Body of pancreas (tissue), 4 donors: ENCODE measurements at places on chromosomes 2 and 18. TPM values are rescaled to one million over a fixed set of nuclear protein-coding genes. Genes with fewer than 3 reads are reported as not detected.

EML6 gene
- 2.3 TPM for total RNA-seq

GRCh38 chr2:11583840-11584524 lies 50.1 kb downstream of the GREB1 start:
- peak overlapping the region; percentile 21 for H3K27ac ChIP-seq
- H3K4me1 ChIP-seq: peaks cover 14% of the 10 kb centered on the region
- peak; percentile 80 for DNase-seq
- H3K4me3 ChIP-seq: no peak overlapping the region
- no peaks in the 10 kb centered on the region for H3K27me3 ChIP-seq

GRCh38 chr2:98441706-98442450 lies 2.8 kb upstream of the INPP4A start:
- no peaks in the 10 kb centered on the region for H3K36me3 ChIP-seq
- no peak for DNase-seq

DNA sequence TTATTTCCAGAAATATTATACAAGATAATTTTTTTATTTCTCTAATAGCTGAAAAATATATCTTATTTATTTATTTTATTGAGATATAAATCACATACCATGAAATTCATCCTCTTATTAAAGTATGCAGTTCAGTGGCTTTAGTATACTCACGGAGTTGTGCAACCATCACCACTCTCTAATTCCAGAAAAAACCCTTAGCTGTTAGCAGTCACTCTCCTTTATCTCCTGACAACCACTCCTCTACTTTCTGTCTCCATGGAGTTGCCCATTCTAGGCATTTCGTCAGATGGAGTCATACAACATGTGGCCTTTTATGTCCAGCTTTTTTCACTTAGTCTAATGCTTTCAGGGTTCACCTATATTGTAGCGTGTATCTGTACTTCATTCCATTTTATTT lies 66.5 kb downstream of the TCF7L1 start:
- no peaks in the 10 kb centered on the region for H3K27me3 ChIP-seq
- no peaks in the 10 kb centered on the region for H3K4me1 ChIP-seq
- H3K36me3 ChIP-seq: no peaks in the 10 kb centered on the region
- DNase-seq: no peak
- H3K4me3 ChIP-seq: no peak overlapping the region

GRCh38 chr18:21241301-21242048 lies 557 bp upstream of the GREB1L start:
- DNase-seq: no peak
- peaks cover 11% of the 10 kb centered on the region for H3K27me3 ChIP-seq
- H3K4me3 ChIP-seq: no peak overlapping the region
- no peak overlapping the region for H3K27ac ChIP-seq
- H3K36me3 ChIP-seq: no peaks in the 10 kb centered on the region

GRCh38 chr2:128753800-128754199 lies 435.1 kb upstream of the HS6ST1 start:
- H3K4me1 ChIP-seq: peaks cover 65% of the 10 kb centered on the region
- H3K36me3 ChIP-seq: no peaks in the 10 kb centered on the region
- DNase-seq: no peak
- no peaks in the 10 kb centered on the region for H3K27me3 ChIP-seq
- H3K27ac ChIP-seq: no peak overlapping the region

GRCh38 chr18:6055711-6056110 lies 160.4 kb upstream of the TMEM200C start:
- no peak overlapping the region for H3K27ac ChIP-seq
- H3K4me1 ChIP-seq: no peaks in the 10 kb centered on the region
- no peaks in the 10 kb centered on the region for H3K27me3 ChIP-seq

- no peak overlapping the region for H3K4me3 ChIP-seq
- no peak for DNase-seq
- no peak overlapping the region for H3K27ac ChIP-seq
- H3K27me3 ChIP-seq: no peaks in the 10 kb centered on the region
These were observed 22.1 kb downstream of the MROH2A start for GRCh38 chr2:233800208-233800607.

RGPD3 gene
- not detected for total RNA-seq

ERMN gene
- not detected for total RNA-seq

RGPD4 gene
- not detected for total RNA-seq

ANKRD36B gene
- total RNA-seq: 57.1 TPM
